Liver (tissue), 10 donors: ENCODE measurements at places on chromosomes 2 and 18. TPM values are rescaled to one million over a fixed set of nuclear protein-coding genes. Genes with fewer than 3 reads are reported as not detected.

The ANKRD30BL gene
- polyA plus RNA-seq: not detected

The SIX2 gene
- polyA plus RNA-seq: not detected

The FSIP2 gene
- 0.75 TPM for polyA plus RNA-seq

The POMC gene
- polyA plus RNA-seq: 0.67 TPM

The DUSP2 gene
- 0.99 TPM for polyA plus RNA-seq

The LDLRAD4 gene
- polyA plus RNA-seq: 4.8 TPM
